ENCODE measurements at places on chromosomes 1 and 21. TPM values are rescaled to one million over a fixed set of nuclear protein-coding genes. Genes with fewer than 3 reads are reported as not detected.

Gene NBPF20
- total RNA-seq, result 1.7 TPM

Gene LRRC3
- total RNA-seq, result 2.5 TPM

Gene CLIC6
- total RNA-seq, result 8.3 TPM

DNA sequence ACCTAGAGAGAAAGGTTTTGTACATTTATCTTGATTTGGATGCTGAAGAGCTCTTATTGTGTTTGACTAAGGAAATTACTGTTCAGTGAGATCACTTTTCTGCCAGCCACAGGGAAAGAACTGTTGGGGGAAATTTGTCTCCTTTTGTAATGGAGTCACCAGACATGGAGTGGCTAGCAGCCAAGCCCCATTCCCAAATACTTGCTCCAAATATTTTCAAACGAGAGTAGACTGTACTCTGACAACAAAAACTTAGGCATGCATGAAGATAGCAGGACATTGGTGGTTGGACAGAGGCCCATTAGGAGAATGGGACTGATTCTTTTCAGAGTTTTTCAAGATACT, 21.1 kb downstream of the IPO9 start:
- no peak overlapping the region for H3K27ac ChIP-seq
- H3K4me3 ChIP-seq, result no peak overlapping the region
- peaks cover 19% of the 10 kb centered on the region for H3K4me1 ChIP-seq
- H3K27me3 ChIP-seq, result no peaks in the 10 kb centered on the region

- DNase-seq, result no peak
- no peak overlapping the region for H3K27ac ChIP-seq
- no peaks in the 10 kb centered on the region for H3K4me1 ChIP-seq
- H3K27me3 ChIP-seq, result no peaks in the 10 kb centered on the region
These were observed 33.2 kb upstream of the KANK4 start for GRCh38 chr1:62352387-62352786.

- DNase-seq, result no peak
- H3K36me3 ChIP-seq, result no peaks in the 10 kb centered on the region
- H3K27me3 ChIP-seq, result no peaks in the 10 kb centered on the region
- H3K4me1 ChIP-seq, result peaks cover 12% of the 10 kb centered on the region
- no peak overlapping the region for H3K27ac ChIP-seq
These were observed 67.8 kb upstream of the BCL10 start for GRCh38 chr1:85344256-85344694.

- DNase-seq, result no peak
- H3K36me3 ChIP-seq, result no peaks in the 10 kb centered on the region
- H3K4me1 ChIP-seq, result peaks cover 90% of the 10 kb centered on the region
These were observed 14.9 kb downstream of the SLC9A1 start for GRCh38 chr1:27139980-27140379.

DNA sequence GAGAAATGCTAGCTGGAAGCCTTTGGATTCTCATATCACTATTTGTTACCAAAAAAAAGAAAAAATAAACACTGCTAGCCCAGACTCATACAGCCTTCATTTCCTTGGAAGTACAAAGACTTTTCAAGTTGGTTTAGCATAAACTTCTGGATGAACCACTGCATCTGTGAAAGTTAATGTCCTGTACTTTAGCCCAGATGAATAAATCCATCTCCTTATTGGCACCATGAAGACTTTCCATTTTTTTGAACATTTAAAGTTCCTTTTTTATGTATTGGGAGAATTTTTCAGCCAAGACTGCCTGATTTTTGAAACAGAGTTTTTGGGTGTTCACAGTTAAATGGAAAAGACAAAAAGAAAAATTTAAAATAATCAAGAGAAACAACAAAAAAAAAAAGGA, 184.0 kb upstream of the C1orf87 start:
- no peak overlapping the region for H3K4me3 ChIP-seq
- H3K4me1 ChIP-seq, result no peaks in the 10 kb centered on the region
- H3K36me3 ChIP-seq, result no peaks in the 10 kb centered on the region
- no peak for DNase-seq
